ENCODE measurements at places on chromosomes 6 and 20.

- DNase-seq = no peak
Observed at GRCh38 chr6:52543262-52543661, 33.6 kb downstream of the TRAM2 start.

DNA sequence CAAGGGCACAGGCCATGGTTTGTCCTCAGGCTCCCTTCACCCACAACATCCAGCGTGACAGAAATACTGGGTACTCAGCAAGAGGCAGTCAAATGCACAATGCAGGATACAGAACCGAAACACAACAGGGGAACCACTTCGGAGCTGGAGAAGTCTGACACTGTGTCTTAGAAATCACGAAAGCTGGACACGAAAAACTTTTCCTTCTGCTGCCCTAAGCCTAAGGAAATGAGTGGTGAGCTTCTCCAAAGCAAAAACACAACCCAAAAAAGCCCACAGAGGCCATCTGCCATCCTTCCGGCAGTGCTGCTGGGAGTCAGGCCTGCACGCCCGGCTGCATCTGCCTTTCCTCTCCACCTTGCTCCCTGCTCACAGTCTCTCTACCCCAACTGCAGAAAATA, 106.3 kb downstream of the SLC23A2 start:
- DNase-seq = no peak

DNA sequence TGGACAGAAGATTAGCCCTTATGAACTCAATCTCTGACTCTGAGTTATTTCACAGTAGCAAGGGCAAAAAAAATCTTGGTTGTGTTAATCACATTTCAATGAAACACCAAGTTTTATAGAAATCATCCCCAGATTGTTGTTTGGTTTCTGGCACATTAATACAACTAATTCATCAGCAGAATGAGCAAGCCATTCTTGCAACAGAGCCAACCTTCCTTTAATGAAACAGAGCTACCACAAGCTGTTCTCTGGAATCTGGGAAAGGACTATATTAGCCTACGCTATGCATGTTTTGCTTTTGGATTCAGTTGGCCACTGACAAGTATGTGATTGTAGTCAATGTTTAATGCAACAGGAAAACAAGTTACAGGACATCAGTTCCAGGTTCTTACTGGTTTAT, 13.8 kb upstream of the POPDC3 start:
- no peak for DNase-seq

- no peak for DNase-seq
Observed at GRCh38 chr20:10282979-10283456, 64.4 kb downstream of the SNAP25 start.

- DNase-seq = no peak
Observed at GRCh38 chr20:17651760-17652388, 30.2 kb downstream of the RRBP1 start.

DNA sequence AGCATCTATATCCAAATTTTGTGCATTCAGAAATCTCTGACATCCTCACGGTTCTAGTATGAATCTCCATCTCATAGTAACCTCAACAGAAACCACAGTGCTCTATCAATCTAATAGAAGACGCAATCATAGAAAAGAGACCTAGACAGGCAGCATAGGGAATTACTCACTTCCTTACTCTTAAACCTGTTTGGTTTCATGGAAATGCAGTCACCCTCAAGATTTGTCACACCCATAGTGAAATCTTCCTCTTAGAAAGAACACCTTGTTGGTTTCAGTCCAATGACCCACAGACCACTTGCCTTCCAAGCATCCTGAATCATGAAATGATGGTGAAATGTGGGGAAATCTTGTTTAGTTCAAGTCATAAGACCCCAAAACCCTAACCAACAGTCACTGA, 166.1 kb upstream of the PRDM1 start:
- no peak for DNase-seq

DNA sequence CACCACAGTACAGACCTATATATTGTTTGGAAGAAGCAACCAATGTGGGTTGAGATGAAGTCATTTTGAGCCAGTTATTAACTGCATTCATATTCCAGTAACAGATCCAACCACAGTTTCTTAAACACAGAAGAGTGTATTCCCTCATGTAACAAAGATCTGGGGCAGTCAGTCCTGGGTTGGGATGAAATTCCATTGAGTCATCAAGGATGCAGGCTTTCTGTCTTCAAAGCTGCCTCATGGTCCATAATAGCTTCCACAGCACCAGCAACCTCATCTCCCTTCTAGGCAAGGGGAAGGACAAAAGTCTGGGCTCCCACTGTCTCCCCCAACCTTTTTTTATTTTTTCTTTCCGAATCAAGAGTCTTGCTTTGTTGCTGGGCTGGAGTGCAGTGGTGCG, 2.9 kb upstream of the SOD2 start:
- no peak for DNase-seq

- no peak for DNase-seq
Observed at GRCh38 chr20:10429443-10429981, 4.5 kb downstream of the MKKS start.

GRCh38 chr20:47027042-47027441, 132.4 kb downstream of the EYA2 start:
- DNase-seq = no peak

DNA sequence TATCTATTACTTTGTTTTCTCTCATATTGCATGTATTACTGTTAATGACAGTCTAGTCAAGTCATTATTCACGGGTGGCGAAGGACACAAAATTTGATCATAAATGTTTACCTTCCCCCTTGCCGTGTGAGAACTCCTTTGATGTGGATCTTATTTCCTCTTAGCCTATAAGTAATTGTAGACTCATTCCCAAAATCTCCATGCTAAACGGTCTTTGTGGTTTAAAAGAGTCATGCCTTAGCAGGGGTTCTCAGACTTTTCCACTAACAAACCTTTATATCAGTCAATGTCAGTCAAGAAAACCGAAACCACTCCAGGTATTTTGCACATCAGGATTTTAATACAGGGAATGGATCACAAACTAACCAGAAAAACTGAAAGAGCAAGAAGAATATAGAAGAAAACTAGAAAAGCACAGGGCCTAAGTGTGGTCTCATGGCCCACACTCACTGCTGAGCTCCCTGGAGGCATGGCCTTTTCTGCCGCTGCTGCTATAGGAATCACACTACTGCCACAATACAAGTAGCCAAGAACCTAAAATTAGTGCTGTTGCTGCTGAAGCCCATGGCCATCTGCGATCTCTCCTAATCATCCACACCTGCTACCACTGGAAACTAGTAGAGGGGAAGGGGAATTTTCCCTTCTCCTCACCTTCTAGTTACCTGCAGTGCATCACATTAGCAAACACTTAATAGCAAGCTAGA, 186.0 kb upstream of the POU3F2 start:
- no peak for DNase-seq

- DNase-seq = no peak
Observed at GRCh38 chr20:58011106-58011946, 217.1 kb downstream of the ANKRD60 start.

GRCh38 chr6:108302386-108302785, 7.5 kb downstream of the AFG1L start:
- no peak for DNase-seq

DNA sequence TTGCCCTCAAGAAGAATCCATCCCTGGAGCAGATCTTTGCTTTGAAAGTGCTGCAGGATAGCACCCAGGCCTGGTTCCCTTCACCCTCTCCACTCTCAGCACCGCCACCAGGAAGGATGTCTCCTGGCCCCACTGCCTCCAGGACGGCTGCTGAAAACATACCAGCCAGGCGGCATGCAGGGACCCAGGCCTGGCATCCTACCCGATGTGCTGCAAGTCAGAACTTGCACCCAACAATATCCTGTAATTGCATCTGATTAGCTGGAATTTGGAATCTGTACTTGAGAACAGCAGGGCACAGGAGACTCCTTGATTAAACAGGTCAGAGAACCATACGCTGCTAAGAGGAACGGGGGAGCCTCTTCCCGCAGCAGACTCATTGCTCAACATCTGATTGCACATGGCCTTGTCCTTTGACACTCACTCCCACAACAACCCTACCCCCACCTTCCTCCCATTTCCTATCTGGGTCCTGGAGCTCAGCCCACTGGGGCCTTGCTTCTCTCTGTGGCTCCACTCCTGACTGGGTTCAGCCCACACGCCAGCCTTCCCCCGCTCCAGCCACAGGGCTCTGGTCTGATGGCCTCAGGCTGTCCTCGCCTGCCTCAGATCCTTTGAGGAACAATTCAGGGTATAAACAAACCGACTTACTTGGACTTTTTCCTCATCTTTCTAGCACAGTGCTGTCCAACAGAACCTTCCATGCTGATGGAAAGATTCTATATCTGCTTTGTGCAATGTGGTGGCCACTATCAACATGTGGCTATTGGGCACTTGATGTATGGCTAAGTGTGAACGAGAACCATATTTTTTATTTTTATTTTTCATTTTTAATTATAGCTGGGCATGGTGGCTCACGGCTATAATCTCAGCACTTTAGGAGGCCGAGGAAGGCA, 78.0 kb downstream of the FGD2 start:
- DNase-seq = no peak

DNA sequence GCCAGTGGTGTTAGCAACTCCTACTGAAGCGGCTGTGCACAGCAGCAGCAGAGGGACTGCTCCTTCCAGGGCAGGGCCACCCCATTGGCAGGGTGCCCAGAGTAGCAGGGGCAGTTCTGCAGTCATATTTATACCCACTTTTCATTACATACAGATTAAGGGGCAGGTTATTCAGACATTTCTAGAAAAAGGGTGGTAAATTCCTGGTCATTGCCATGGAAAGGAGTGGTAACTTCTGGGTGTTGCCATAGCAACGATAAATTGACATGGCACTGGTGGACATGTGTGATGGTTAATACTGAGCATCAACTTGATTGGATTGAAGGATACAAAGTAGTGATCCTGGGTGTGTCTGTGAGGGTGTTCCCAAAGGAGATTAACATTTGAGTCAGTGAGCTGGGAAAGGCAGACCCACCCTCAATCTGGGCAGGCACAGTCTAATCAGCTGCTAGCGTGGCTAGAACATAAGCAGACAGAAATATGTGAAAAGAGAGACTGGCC, 45.0 kb downstream of the IYD start:
- no peak for DNase-seq

DNA sequence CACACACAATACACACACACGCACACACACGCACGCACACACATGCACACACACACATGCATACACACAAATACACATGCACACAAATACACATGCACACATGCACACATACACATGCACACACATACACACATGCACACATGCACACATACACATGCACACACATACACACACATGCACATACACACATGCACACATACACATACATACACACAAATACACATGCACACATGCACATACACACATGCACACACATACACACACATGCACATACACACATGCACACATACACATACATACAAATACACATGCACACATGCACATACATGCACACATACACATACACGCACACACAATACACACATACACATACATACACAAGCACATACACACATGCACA, 175.4 kb upstream of the RREB1 start:
- DNase-seq = no peak

GRCh38 chr20:63371291-63371865, 10.2 kb upstream of the CHRNA4 start:
- no peak for DNase-seq

Measured in naive thymus-derived CD4-positive, alpha-beta T cell (primary cell).